Kidney epithelial cell (primary cell): ENCODE measurements at places on chromosomes 12 and 14. TPM values are rescaled to one million over a fixed set of nuclear protein-coding genes. Genes with fewer than 3 reads are reported as not detected.
A peak's percentile ranks its signal among the peaks of the same experiment; 100 is the strongest.

DNA sequence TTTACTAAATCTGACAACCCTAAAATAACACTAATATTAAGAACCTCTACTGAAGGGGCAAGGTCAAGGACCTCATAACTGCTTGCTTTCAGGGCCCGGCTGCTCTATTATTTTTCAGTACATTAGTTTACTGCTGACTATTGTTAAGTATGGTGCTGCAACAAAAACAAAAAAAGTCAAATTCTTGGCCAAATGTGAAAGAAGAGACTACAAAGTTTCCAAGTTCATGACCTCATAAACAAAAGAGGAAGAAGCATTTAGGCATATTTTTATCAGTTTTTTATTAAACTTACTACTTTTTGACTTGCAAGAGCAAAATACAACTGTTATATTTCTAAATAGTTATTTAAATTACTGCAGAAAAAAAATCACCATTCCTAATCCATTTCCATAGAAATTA, 109.8 kb upstream of the GPHB5 start:
- no peak for DNase-seq

DNA sequence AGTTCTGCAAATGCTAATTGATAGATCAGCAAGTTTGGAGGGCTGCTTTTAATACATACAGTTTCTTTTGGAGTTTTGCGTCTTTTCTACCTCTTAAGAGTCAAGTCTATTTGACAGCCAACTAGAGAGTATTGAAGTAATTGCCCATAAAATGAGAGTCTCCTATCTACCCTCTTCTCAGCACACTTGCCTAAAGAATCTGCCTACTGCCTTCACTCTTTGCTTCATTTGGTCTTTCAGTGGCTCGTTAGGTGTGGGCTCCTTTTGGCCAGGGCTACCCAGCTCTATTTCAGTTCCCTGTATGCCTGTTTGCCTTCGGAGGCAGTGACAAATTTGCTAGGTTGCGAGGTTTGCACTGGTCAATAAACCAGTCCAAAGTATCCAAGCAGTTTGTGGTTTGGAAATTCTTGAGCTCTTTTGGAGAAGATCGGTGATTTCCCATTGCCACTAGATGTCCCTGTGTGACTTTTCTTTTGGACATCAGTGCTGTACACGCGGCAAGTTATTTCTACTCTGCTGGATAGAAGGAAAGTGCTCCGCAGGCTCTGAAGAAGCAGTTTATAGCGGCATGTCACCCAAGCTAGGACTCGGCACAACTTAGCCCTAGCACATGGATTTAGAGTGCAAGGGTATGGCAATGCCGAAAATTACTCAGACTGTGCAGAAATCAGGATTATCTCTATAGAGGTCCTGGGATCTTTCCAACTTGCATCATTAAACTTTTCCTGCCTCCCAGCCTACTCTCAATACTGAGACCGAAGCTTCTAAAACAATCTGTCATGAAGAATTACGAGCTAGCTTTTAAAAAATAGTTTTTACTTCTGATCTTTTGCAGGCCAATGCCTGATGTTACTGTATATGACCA, 38.6 kb downstream of the MGST1 start:
- peak; percentile 10 for DNase-seq

DNA sequence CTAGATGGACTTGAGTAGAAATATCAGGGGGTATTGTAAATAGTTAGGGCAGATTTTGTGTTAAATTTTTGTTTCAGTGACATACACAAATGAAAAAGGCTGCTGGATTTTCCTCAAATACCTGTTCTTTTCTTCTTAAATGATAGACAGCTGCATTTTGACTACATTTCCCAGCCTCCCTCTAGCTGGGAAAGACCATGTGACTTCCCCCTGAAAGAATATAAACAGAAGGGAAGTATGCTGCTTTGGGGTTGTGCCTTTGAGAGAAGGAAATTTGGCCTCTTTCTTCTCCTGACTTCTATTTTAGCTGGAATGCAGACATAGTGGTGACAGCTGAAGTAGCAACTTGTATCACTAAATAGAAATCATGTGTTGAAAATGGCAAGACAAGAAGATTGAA, 476.1 kb upstream of the SYT1 start:
- DNase-seq = no peak

DNA sequence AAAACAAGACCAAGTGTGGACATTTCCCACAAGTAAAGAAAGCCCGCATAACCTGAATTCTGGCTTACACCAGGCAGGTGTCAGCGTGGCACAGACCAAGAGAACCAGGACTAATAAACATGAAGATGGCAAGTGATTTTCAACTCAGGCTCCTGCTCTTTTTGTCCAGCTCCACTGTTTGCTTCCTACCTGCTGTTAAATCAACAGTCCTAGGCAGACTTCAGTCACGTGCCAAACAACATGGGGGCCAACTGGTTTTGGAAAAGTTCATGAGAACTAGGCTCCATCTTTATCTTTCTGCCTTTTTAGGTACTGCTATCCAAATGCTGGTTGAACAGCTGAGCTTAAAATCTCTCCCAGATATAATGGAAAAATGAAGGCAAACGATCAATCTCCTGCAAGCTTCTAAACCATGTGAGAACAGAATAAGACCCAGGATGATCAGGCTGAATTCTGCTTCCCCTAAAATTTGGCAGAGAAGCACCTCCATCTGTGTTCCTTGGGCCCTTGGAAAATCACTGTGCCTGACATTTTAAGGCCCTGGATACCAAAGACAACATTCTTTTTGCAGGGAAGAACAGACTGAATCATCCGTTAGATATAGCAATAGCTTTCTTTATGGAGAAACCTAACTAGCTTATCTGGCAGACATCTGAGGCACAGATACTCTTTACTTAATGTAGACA, 215.6 kb upstream of the USP15 start:
- DNase-seq = no peak

DNA sequence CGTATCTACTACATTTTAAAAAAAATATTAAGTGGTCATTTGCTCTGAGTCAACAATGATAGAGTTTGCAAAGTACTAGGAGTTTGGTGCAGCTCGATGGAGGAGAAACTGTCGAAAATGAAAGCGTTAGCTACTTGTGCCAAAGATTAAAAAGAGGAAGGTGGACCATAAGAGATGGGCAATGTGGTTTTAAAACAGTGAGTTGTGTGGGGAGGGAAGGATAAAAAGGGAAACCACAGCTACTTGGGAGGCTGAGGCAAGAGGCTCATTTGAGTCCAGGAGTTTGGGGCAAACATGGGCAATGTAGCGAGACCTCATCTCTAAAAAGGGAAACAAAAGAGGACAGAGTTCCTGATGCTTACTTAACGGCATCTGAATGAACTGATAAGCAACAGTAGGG, 18.2 kb upstream of the STRAP start:
- DNase-seq = no peak

GRCh38 chr12:82857276-82857675, 170.6 kb downstream of the TMTC2 start:
- DNase-seq = no peak

- DNase-seq = no peak
Measured at GRCh38 chr12:3246253-3246652, 169.1 kb downstream of the TSPAN9 start.

DNA sequence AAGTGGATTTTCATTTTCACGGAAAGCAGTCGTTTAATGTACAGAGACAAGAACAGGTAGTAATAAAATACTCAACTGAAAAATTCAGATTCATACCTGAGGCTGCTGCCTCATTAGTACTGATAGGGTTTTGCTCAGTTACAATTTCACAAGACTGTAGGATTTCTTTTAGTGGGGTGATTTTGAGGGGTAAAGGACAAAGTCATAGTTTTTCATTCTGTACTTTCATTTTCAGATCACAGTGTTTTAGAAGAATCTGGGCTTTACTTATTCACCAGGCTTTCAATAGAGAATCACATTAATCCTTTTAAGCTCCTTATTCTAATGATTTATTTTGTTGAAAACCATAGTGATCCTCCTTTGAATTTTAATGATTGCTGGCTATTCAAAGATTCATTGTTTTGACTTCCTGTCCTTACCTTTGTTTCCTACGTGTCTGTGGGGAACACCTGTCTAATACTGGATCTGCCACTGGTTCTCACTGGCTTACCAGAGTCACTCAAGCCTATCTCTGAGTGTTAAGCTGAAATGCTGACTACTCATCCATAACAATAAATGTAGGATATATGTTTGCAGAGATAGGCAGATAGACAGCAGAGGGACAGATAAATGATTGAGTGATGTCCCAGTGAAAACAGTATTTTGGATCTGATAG, 243.8 kb upstream of the NPAS3 start:
- DNase-seq = no peak

- DNase-seq = no peak
Measured at GRCh38 chr12:102069707-102070106, 7.9 kb upstream of the WASHC3 start.

DNA sequence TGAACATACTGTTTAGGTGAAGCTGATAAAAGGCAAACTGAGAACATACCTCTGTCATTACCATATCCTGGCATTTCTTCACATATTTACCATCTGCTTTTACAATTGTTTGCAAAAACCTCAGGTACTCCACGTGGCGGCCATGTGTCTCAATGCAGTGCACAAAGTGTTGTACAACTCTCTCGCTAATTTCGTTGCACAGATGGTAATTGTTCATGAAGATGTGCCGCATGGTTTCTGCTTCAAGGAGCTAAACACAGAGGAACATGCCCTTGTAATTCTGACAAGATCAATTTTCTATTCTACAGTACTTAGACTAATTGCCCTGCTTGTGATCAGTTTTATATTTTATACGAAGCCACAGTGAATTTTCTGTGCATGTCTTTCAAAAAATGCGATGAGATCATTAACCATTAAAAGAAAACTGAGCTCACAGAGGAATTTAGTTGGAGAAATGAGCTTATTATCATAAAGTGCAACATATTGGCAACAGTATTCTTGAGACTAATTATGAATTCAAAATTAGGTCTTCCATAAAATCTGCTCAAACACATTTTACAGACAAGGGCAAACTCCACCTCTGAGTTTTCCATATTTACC, 233.8 kb downstream of the ITPR2 start:
- DNase-seq = no peak

DNA sequence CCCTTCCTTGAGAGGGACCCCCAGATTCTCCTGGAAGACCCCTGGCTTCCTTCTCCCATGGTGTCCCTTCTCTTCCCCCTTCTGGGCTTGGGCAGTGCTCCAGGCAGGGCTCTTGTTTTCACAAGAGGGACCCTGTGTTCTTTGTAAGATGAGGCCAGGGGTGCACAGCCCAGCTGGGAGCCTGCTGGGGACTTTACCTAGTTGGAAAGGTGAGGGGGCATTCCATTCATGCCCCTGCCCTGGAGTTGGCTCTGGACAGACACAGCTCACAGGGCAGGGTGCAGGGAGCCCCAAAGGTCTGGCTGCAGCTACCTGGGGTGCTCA, 31.2 kb downstream of the ISCA2 start:
- no peak for DNase-seq

Gene STON2
- total RNA-seq = 17.9 and 20.2 TPM in 2 replicates

GRCh38 chr12:117732761-117733548, 235.8 kb downstream of the KSR2 start:
- no peak for DNase-seq

GRCh38 chr12:90004319-90005074, 295.9 kb upstream of the ATP2B1 start:
- DNase-seq = no peak

- DNase-seq = no peak
Measured at GRCh38 chr14:100740196-100740825, 13.6 kb downstream of the DLK1 start.

Gene CCDC177
- total RNA-seq = under 0.01 and 0.13 TPM in 2 replicates

- no peak for DNase-seq
Measured at GRCh38 chr12:105943525-105943924, 195.2 kb downstream of the NUAK1 start.

DNA sequence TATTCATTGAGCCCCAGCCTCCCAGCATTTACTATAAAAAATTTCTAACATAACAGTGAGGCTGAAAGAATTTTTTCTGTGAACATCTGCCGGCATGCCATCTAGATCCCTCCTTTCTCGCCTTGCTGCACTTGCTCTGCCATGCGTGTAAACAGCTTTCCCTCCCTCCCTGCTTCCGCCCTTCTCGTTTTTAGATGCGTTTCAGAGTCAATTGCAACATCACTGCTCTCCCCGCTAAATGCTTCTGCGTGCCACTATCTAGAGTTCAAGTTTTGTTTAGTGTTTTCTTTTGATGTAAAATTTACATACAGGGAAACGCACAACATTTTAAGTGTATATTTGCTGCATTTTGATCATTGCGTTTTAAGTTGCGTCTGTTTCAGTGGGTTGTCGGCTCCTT, 83.6 kb downstream of the CCDC92 start:
- no peak for DNase-seq

DNA sequence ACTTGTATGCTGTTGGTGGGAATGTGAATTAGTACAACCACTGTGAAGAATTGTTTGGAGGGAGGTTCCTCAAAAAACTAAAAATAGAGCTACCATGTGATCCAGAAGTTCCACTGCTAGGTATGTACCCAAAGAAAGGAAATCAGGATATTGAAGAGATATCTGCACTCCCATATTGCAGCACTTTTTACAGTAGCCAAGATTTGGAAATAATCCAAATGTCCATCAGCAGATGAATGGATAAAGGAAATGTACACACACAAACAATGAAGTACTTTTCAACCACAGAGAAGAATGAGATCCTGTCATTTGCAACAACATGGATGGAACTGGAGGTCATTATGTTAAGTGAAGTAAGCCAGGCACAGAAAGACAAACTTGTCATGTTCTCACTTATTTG, 25.9 kb downstream of the TIGAR start:
- no peak for DNase-seq

Gene PRH2
- not detected in 2 replicates for total RNA-seq

Gene ACOT6
- total RNA-seq = not detected in 2 replicates

- no peak for DNase-seq
Measured at GRCh38 chr12:52975820-52976573, 27.1 kb downstream of the KRT18 start.

DNA sequence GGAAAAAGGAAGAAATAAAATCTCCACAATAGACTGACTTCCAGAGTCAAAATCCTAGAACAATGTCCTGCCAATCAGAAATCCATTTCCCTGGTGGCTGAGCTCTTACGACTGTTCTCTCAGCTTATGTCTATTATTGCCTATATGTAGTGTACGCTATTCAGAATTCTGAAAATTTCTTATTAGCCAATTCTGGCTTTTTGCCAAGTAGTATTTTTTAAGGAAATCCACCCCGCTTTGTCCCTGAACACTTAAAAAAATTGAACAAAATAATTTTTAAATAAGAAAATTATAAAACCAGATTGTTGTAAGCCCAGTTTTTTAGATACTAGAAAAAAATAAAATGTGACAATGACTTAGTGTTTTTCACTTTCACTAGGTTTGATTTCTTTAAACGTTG, 143.0 kb downstream of the KCNA5 start:
- no peak for DNase-seq

- no peak for DNase-seq
Measured at GRCh38 chr14:77547512-77548180, 49.0 kb upstream of the ISM2 start.

DNA sequence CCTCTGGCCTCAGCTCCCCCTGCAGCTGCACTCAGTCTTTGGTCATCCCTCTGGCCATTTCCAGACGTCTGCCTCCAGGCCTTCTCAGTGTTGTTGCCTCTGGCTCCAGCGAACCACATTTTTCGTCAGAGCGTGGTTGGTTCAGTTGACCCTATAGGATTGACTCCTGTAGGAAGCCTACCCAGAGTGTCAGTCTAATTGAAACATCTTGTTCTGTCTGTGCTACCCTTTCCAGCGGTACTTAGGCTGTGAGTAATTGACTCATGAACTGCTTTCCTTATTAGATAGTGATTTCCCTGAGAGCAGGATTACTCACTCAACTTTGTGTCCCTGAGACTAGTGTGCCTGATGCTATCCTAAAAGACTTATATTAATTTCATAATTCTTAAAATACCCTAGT, 373.2 kb downstream of the ATP23 start:
- DNase-seq = no peak
